Effector memory CD8-positive, alpha-beta T cell (primary cell): ENCODE measurements at places on chromosomes 5 and 9.

DNA sequence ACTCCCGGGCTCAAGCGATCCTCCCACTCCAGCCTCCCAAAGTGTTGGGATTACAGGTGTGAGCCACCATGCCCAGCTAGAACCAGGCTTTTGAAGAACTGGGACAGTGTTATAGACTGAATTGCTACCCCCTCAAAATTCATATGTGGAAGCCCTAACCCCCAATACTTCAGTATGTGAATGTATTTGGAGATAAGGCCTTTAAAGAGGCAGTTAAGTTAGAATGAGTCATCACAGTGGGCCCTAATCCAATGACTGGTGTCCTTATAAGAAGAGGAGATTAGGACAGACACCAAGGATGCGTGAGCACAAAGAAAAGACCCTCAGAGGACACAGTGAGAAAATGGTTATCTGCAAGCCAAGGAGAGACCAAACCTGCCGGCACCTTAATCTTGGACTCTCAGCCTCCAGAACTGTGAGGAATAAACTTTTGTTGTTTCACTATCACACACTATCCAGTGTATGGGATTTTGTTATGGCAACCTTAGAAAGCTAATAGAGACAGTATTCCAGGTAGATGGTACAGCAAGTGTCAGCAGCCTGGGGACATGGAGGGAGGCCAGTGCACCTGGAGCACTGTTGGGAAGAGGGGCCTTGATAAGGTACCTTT is 31.4 kb upstream of the ERGIC1 start:
- DNase-seq = no peak

DNA sequence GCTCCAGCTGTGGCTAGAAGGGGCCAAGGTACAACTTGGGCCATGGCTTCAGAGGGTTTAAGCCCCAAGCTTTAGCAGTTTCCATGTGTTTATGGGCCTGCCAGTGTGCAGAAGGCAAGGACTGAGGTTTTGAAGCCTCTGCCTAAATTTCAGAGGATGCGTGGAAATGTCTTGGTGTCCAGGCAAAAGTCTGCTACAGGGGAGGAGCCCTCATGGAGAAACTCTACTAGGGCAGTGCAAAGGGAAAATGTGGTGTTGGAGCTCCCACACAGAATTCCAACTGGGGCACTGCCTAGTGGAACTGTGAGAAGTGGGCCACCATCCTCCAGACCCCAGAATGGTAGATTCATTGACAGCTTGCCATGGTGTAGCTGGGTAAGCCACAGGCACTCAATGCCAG is 527.2 kb upstream of the RORB start:
- DNase-seq = no peak

GRCh38 chr5:110386782-110387181 is 339.7 kb downstream of the TMEM232 start:
- DNase-seq = no peak

GRCh38 chr5:179261301-179262125 is 83.7 kb downstream of the ADAMTS2 start:
- no peak for DNase-seq

DNA sequence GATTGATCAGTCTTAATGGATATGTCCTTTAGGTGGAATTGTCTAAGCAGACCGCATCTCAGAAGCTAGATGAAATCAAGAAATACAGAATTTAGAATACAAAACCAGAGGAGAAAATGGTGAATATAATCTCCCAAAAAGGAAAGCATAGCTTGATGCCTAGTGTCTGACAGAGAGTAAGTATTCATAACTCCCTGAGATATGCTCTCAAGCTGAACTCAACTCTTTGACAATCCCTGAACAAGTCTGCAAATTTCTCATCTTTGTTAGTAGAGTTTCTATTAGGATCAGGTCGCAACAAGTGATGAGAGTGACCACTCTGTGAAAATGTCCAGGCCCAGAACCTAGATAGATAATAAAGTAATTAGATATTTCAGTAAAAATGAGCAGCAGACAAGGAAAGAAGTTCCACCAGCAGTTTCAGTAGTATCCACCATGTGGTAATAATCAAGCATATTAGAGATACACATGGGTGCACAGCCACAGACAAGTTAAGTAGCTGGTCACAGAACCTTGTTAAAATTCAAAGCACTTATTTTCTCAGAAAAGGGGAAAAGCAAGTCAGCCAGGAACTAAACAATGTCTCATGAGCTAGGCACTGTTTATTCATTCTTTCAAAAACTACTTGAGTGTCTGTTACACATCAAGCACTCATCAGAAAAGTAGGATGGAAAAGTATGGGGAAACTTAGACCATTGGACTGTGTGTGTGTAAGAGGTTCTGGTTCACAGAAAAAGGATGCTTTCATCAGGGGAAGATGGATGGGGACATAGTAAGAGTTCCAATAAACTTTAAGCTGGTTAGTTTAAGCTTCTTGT is 481.5 kb upstream of the TUSC1 start:
- DNase-seq = no peak

DNA sequence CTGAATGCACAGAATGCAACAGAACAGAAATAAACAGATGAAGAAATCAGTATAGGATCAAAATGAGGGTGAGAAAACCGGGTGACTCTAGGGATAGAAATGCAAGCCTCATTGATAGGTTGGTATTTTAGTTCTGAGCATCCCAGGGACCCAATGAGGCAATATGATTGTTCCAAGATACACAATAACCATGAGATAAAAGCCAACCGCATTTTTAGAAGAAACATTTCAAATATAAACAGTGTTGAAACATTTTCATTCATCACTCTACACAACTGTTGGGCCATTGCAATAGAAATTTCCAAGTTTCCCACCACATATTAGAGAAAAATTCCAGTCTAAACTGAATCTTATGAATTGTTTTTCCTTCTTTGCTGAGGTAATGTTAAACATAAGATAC is 452.3 kb upstream of the PTGER4 start:
- no peak for DNase-seq

- no peak for DNase-seq
These were observed 254.8 kb upstream of the PANK3 start for GRCh38 chr5:168833936-168834335.

DNA sequence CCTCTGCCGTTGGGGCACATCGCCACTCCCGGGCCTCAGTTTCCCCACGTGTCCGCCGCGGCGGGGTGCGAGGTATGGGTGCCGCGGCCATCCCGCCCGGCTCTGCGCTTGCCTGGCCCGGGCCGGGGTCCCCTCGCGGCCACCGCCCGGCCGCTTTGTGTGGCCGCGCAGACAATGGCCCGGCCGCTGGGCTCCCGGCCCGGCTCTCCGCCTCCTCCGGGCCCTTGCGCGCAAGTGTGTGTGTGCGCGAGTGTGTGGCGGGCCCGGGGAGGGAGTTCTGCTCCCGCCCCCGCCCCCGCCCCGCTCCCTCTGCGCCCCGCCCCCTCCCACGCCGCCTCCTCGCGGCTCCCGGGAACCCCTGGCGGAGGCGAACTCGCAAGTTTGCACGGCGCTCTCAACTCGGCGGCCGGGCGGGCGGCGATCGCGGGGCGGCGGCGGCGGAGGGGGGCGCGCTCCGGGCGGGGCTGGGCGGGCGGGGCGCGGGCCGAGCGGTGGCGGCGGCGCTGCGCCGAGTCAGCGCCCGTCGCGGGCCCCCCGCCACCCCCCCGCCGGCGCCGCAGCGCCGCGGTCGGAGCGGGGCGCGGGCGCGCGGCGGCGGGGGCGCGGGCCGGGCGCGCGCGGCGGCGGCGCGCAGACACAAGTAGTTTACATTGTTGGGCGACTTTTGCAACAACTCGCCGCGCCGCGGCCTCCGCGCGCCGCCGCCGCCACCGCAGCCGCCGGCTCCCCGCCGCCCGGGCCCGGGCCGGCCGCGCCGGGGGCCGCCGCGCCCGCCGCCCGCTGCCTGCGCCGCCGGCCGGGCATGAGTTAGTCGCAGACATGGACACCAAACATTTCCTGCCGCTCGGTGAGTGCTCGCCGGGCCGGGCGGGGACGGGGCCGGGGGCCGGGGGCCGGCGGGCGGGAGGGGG is at the start of gene RXRA:
TSS of gene RXRA (plus strand) at position 643 of the 911 bp plus-strand sequence. CDS start at position 820, 177 bp downstream.
- DNase-seq = peak; percentile 55

DNA sequence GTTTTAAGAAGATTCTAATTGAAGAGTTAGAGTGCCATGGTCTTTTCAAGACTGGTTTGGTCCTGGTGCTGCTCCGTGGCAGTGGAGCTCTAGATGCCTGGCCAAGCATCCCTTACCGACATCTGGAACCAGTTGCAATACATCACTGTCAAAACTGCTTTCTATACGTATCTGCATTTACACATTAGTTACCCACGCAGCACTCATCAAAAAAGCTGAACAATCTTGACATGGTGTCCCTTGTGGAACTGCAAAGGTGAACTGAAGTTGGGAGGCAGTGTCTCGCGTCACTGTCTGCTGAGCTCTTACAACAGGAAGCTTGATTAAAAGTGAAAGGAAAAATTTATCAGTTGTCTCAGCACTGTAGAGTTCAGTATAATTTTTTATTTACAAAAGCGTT is 82.6 kb downstream of the PBX3 start:
- DNase-seq = peak; percentile 33

GRCh38 chr5:72160329-72160728 is 53.1 kb downstream of the MAP1B start:
- no peak for DNase-seq

GRCh38 chr9:4020038-4020754 is 279.7 kb downstream of the GLIS3 start:
- no peak for DNase-seq

- DNase-seq = no peak
These were observed 392.2 kb downstream of the EBF1 start for GRCh38 chr5:158707534-158707933.

- no peak for DNase-seq
These were observed 9.4 kb downstream of the CD180 start for GRCh38 chr5:67187006-67187715.

DNA sequence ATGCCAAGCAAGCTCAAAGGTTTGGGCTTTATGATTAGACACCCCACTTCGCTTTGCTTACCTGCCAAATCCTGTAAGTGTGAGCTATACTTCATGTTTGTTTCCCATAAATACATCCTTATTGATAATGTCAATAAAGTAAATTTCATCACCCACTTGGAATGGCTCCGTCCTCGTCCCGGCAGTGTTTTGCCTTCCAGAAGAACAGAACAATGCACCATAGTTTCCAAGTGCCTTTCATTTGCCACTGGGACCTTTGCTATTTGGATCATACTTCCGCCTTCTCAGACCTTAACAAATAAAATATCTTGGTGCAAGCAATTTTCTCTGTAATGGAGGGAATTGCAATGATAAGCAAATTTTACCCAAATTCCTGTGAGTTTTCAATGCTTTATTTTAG is 229.3 kb downstream of the PIK3R1 start:
- no peak for DNase-seq

DNA sequence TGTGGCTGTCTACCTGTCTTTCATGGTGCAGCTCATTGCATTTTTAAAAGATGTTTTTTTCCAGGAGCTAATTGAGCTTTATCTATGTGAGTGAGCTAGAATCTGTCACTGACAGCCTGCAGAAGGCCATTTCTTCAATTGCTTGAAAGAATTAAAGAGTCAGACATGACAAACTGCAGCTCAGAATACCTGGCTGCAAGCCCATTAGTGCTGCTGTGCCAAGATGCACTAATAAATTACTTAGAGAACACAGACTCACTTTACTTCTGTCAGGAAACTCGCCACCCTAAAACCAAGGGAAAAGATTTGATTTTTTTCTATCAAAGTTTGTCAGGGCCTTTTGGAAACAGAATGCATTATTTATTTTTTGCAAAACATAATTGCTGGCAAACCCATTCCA is 368.3 kb downstream of the CAAP1 start:
- DNase-seq = no peak

- DNase-seq = no peak
These were observed 30.2 kb upstream of the ITGA1 start for GRCh38 chr5:52757527-52757926.

DNA sequence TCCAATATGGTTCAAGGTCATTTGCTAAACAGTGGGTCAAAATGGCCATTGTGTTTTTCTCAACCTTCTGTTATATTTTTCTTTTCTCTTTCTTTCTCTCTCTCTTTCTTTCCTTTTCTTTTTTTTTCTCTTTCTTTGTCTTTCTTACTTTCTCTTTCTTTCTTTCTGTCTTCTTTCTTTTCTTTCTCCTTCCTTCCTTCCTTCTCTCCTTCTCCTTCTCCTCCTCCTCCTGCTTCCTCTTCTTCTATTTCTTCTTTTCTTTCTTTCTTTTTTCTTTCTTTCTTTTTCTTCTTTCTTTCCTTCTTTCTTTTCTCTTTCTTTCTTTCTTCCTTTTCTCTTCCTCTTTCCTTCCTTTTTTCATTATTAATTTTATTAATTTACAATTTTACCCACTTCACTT is 619.5 kb downstream of the IRX1 start:
- DNase-seq = no peak

- no peak for DNase-seq
These were observed 12.2 kb downstream of the SPINK1 start for GRCh38 chr5:147819261-147819770.

DNA sequence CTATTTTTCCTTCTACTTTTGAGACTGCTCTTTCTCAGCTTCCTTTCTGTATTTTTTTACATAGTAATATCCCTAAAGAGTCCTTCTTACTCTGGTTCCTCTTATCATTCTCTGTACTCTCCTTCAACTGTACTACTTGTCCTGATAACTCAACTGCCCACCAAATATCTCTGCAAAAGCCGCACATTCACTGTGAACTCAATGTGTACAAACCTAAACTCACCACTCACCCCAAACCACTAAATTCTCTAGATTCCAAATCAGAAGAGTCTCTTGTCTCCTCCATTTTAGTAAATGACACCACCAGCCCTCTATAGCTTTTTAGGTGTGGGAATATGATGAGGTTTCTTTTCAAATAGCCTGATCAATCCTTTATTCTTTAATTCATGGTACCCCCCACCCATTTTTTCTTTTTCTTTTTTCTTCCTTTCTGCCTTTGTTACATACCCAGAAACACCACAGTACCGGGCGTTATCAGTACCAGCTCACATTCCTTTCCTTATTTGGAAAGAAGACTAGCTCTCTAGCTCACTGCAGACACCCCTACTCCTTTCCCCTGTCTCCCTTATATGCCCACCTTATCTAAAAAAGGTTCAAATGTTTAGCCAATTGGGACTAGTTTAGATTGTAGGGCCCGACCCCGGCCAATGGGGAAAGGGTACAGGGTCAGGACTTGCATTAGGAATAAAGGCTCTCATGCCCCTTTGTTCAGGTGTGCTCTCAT is 63.1 kb upstream of the RANBP6 start:
- DNase-seq = no peak

GRCh38 chr9:90053027-90053426 is 448.2 kb downstream of the GADD45G start:
- no peak for DNase-seq

GRCh38 chr5:179258922-179259730 is 86.1 kb downstream of the ADAMTS2 start:
- DNase-seq = no peak

- no peak for DNase-seq
These were observed 252.2 kb downstream of the NR2F1-AS1 start for GRCh38 chr5:93328833-93329232.

DNA sequence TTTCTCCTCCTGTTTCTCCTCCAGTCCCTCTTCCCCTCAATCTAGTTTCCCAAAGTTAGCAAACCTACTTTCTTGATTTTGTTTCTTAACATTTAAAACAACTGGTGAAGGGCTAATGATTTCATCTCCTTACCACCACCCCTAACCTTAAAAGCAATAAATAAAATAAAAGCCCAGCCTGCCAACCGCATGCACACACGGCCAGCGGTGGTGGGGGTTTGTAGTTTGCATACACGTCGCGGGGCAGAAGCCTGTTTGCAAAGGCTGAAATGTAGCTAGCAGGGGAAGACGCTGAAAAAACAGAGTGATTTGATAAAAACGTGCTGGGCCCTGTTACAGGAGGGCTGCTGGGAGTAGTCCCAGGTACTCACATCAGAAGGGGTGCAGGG is 1.9 kb upstream of the DMRT2 start:
- no peak for DNase-seq

GRCh38 chr5:154729613-154730012 is 25.6 kb upstream of the LARP1 start:
- DNase-seq = no peak

- no peak for DNase-seq
These were observed 129.5 kb downstream of the RNF180 start for GRCh38 chr5:64295101-64295500.
